ENCODE measurements at places on chromosomes 2 and 18.

DNA sequence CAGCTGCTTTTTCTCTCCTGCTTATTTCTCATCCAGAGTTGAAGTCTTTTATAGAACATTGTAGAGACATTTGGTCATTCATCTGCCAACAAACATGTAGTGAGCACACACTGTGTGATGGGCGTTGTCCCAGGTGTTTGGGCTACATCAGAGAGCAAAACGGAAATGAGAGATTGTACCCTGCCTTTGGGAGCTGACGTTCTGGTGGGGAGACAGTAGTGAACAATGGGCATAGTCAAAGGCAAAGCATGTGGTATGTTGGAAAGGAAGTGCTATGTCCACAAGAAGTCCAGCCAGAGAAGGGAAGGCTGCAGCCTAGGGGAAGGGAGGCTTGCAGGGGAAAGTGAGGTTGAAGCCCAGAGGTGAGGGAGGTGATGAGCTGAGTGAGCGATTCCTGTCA, 78.1 kb downstream of the PIEZO2 start:
- DNase-seq: no peak

DNA sequence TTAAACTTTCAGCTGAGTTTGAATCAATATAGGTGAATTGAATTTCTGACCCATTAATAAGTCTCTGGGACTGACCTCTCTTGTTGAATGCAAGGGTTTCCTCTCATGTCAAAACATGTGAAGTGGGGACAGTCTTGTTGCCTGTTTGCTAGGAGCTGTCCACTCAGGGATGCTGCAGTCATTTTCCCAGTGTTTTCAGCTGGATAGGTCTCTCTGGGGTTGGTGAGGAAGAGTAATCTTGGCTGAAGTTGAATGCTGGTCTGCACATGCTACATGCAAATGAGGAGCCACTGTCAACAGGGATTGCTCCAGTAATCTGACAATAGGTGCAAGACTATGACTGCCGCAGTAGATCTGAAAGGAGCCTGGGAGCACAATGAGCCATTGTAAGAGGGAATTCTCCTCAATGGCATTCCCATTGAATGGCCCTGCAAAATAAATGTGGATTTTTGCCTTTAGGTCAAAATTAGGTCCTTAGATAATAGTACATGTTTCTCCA, 34.1 kb upstream of the IL1RL1 start:
- DNase-seq: no peak

DNA sequence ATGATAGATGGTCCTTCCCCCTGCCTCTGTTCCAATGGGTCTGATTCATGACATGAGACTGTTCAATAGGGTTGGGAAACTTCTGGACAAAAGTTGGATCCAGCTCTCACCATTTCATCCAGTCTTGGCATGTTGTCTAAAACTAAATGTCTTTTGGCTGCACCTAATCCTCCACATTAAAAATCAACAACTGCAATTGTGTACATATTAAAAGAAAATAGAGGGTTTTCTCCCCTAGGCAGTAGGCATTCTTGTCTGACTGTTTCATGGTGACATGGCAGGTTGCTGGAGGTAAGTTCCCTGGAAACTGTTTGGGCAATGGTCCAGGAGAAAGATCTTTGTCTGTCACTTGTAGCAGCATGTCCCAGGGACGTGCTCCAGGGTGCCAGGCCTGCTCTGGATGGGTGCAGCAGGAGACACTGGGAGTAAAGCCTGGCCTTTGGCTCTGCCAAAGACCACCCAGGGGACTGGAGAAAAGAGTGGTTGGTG, 135.8 kb downstream of the TCF4 start:
- DNase-seq: no peak

- no peak for DNase-seq
Observed at GRCh38 chr2:85355073-85355410, 473 bp downstream of the ELMOD3 start.

DNA sequence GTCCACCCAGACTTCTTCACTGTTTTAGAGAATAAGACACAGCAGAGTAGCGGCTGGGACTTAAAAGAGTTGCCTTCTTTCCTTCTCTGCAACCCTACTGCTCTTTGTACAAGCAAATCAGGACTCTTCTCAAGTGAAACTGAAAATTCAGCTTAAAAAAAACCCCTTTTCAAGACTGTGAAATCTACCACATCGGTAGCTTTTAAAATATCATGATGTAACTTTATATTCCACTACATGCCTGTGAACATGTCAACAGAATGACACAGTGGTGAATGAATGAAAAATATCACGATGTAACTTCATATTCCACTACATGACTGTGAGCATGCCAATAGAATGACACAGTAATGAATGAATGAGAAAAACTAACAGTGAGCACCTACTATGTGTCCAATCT, 53.4 kb downstream of the TCF4 start:
- no peak for DNase-seq

GRCh38 chr2:225040142-225040541, 2.1 kb downstream of the DOCK10 start:
- DNase-seq: no peak
